ENCODE measurements at places on chromosomes 3 and 15. TPM values are rescaled to one million over a fixed set of nuclear protein-coding genes. Genes with fewer than 3 reads are reported as not detected.

CYB561D2 gene
- 17.4 TPM for total RNA-seq

GOLGA8S gene
- 0.18 TPM for total RNA-seq

PCCB gene
- 29.1 TPM for total RNA-seq

TMOD2 gene
- total RNA-seq: 1.4 TPM

CCR3 gene
- total RNA-seq: not detected

Measured in A549 treated with dexamethasone at 1 μM for 4 hours (cell line).